ENCODE measurements at places on chromosomes 11 and 22.

GRCh38 chr22:23516304-23516703 is 63.8 kb downstream of the IGLL1 start:
- no peak for DNase-seq

- DNase-seq = peak; percentile 79
Observed at GRCh38 chr22:26679003-26679629, 21.7 kb downstream of the MIAT start.

DNA sequence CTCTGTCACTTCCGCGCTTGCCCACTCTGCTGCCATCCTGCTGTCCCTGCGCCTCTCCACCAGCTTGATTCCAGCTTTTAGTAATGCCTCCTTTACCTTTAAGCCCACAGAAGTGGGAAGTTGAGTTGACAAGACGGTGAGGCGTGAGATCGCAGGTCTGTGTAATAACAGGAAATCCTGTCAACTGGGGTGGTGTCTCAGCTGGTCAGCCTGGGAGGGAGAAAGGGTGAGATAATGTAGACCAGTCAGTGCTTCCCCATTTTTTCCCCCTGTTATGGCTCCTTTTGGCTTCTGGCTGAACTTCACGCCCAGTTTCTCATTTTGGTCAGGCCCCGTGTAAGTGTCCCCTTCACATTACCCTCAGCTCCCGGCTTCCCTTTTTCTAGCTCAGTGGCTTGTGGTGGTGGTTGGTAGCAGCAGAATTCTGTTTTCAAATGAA is 98.9 kb downstream of the TRAF6 start:
- no peak for DNase-seq

DNA sequence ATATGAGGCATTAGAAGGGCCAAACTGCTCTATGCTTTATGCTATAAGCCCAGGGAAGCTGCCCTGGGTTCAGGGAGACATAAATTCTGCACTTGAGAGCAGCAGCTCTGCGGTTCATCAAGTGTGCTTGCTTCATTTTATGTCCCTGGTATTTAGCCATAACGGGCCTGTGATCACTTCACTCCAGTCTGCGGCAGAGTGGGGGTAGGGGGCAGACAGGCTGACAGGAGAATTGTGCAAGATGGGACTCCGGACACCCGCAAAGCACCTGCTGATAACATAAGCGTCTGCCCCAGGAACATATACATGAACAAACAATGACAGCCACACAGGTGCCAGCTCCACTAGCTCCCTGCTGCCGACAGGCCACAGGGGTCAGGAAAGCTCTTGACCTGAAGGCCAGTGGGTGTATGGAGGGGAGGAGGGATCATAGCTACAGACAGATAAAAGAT is 56.1 kb downstream of the SMCO4 start:
- DNase-seq = no peak

GRCh38 chr11:26070714-26071380 is 261.1 kb upstream of the ANO3 start:
- no peak for DNase-seq

GRCh38 chr11:83566950-83567349 is 280.8 kb upstream of the CCDC90B start:
- no peak for DNase-seq

DNA sequence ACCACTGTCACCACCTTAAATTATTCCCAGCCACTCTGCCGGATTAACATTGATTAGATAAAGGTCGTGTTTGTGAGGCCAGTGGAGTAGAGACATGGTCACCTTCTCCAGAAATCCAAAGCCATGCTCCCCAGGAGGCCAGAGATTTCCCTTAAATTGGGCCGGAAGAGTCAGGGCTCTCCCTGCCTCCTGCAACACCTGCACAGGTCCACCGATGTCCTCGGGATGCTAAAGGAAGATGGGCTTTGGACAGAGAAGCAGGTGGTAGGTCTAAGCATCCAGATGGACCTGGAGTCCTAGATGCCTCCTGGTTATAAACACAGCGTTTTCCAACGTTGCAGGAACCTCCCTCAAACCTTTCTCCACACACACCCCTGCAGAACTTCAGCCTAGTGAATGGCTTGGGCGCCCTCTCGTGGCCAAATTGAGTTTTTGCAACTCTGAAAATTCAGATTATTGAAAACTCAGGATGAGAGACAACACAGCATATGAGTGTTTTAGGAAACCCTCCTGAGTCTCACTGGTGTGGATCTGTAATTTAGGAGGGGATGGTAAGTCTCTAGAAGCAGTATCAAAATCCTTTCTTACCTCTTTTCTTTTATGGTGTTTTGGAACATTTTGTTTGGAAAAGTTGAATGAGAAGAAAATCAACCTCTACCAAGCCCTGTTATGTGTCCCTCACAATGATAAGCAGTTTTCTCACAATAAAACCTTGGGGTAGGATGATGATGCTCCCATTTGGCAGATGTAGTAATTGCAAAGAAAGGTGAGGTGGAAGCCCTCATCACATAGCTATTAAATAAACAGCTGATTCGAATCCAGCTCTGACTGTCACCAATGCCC is 109.6 kb downstream of the RRAS2 start:
- DNase-seq = peak; percentile 71

DNA sequence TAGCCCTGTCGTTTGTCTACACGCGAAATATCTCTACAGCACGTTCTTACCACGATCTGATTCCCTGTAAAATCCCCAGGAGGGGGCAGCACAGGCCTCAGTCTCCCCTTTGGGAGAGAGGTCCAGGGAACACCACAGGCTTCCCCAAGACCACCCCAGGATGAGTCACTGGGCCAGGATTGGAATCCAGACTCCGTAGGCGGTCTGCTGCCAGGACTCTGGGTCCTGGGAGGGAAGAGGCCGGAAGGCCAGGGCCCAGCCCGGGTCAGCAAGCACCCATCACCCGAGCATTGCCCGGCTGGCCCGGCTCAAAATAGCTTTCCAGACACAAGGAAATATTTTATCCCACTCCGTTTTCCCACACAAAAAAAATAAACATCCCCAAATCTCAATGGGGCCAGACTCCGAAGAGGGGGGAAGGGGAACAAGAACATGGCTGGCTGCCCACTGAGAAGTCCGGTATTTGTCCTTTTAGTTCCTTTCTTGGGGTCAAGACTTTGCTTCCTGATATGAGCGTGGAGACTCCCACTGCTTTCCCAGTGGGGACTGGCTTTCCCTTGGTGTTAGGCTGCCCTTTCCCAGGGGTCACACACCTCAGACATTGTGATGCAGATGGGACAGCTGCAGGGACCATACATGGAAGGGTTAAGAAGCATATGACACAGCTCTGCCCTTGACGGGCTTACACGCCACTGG is 91.3 kb downstream of the LRRC32 start:
- no peak for DNase-seq

DNA sequence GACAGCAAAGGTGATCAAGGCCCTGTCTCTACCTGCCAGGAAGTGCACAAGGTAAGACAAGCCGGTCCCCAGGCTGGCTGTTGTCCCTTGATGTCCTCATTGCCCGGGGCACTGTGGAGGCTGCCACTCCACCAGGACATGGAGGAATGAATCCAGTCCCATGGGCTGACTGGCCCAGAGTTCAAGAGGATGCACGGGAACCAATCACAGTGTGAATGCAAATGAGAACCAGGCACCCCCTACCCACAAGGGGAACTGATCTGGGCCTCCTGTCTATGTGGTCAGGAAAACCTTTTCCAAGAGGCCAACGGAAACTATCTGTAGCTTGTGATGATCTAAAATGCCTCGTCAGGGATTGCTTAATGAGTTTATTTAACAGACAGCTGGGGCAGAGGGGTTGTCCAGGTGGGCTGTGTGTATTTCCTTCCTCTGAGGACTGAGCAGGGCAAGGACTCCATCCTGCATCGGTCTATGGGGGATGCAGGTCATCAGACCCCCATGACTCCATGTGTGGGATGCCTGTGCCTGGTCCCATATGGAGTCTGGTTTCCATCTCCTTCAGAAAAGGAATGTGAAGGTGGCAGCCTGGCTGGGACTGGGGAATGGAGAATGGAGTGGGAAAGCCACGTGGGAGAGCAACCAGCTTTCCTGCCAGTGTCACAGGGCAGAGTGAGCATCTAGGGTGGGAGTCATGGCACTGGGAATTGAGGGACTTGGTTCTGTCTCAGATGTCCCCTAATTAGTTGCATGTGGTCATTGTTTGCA is 60.5 kb downstream of the CD82 start:
- no peak for DNase-seq

GRCh38 chr22:27152033-27152432 is 494.6 kb downstream of the MIAT start:
- DNase-seq = no peak

DNA sequence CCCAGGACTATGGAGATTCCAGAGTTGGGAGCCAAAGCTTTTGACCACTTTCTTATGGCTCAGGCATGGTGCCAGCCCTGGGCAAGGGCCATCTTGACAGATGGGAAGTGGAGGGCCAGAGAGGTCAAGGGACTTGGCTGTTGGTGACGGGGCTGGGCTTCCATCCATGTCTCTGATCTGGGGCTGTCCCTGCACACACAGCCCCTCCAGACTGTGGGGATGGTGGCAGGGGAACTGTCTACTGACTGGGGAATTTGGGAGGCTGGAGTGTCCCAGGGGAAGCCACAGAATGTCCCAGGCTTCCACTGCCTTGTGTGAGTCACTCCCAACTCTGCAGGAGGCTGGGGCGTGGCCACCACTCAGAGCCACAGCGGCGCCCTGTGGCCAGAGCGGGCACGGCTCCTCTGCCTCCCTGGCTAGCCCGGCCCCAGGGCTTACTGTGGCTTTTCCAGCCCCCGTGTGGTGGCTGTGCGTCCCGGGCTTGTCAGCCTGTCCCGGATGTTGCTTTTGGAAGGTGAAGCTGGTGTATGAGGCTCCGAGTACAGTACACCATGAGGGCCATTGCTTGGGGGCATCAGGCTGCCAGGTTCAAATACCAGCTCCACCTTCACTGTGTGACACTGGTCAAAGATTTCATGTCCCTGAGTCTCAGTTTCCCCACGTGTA is 19.6 kb downstream of the C22orf23 start:
- DNase-seq = peak; percentile 82

GRCh38 chr22:35625763-35626432 is 8.8 kb upstream of the MB start:
- DNase-seq = no peak
